CD8-positive, alpha-beta memory T cell (primary cell): ENCODE measurements at places on chromosomes 2 and 18. TPM values are rescaled to one million over a fixed set of nuclear protein-coding genes. Genes with fewer than 3 reads are reported as not detected.

The MAP3K20 gene
- 14.1 TPM for total RNA-seq

The PID1 gene
- total RNA-seq: not detected

DNA sequence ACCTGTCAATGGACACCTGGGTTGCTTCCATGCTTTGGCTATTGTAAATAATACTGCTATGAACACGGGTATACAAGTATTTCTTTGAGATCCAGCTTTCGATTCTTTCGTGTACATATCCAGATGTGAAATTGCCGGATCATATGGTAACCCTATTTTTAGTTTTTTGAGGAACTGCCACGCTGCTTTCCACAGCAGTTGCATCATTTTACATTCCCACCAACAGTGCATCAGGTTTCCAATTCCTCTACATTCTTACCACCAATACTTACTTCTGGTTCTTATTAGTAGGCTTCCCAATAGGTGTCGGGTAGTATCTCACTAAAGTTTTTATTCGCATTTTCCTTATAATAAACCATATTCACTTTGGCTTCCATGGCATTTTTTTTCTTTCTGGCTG, 69.6 kb downstream of the PID1 start:
- H3K4me3 ChIP-seq: no peak overlapping the region
- H3K4me1 ChIP-seq: no peaks in the 10 kb centered on the region
- H3K27me3 ChIP-seq: no peaks in the 10 kb centered on the region
- no peak for DNase-seq

DNA sequence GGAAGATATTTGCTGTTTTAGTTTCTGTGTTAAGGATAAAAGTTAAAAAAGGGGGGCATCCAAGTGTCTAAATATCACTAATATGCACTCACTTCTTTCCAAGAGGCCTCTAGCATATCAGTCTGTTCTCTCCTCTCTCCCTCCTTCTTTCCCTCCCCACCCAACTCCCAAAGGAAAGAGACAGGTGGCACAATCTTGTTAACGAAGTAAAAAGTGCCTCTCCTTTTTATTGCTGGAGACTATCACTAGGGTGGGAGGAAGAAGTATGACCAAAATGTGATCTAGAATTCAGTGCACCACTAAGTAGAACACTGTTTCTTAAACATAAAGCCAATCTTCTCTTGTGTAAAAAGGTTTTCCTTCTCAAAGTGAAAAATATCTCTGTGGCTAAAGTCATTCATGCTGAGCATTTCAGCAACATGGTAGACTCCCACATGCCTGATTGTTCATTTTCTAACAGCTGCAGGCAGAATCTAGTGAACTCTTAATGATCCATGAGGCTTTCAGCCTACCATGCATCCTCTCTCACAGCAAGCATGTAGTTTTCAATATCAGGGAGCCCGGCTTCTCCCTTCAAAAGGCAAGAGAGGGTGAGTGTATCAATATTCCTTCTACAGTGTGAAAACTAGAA, 39.5 kb downstream of the RNU4ATAC start:
- no peaks in the 10 kb centered on the region for H3K27me3 ChIP-seq
- H3K4me1 ChIP-seq: no peaks in the 10 kb centered on the region
- no peak overlapping the region for H3K27ac ChIP-seq
- H3K4me3 ChIP-seq: no peak overlapping the region
- no peak for DNase-seq
